NCI-H526 (cell line): ENCODE measurements at places on chromosomes 4 and X.
A peak's percentile ranks its signal among the peaks of the same experiment; 100 is the strongest.

- DNase-seq = peak; percentile 72
Measured at GRCh38 chrX:135185795-135186443, 14.7 kb upstream of the CT55 start.

- DNase-seq = no peak
Measured at GRCh38 chr4:84530454-84530853, 31.4 kb upstream of the NKX6-1 start.

GRCh38 chr4:86448871-86449270 is 89.0 kb upstream of the MAPK10 start:
- no peak for DNase-seq

- no peak for DNase-seq
Measured at GRCh38 chrX:88863726-88864125, 116.7 kb downstream of the CPXCR1 start.
